ENCODE measurements at places on chromosomes 4 and X.

GRCh38 chr4:8862800-8863685 is 8.6 kb downstream of the HMX1 start:
- no peak for DNase-seq

DNA sequence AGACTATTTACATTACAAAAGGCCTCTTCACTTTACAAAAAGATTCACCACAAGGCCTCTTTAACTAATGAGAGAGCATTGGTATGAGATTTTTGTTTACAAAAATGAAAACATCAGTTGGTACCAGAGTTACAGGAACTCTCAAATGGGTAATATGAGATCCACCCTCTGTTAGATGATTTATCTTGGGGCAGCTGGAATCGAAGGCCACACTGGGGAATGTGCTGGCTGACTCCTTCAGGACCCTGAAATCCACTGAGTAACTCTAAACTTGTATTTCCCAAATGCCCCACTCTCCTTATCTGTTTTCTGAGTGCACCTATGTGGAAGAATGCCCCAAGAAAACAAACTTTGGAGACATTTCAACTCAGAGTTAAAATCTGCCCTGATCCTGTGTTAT is 232.9 kb upstream of the F9 start:
- no peak for DNase-seq

DNA sequence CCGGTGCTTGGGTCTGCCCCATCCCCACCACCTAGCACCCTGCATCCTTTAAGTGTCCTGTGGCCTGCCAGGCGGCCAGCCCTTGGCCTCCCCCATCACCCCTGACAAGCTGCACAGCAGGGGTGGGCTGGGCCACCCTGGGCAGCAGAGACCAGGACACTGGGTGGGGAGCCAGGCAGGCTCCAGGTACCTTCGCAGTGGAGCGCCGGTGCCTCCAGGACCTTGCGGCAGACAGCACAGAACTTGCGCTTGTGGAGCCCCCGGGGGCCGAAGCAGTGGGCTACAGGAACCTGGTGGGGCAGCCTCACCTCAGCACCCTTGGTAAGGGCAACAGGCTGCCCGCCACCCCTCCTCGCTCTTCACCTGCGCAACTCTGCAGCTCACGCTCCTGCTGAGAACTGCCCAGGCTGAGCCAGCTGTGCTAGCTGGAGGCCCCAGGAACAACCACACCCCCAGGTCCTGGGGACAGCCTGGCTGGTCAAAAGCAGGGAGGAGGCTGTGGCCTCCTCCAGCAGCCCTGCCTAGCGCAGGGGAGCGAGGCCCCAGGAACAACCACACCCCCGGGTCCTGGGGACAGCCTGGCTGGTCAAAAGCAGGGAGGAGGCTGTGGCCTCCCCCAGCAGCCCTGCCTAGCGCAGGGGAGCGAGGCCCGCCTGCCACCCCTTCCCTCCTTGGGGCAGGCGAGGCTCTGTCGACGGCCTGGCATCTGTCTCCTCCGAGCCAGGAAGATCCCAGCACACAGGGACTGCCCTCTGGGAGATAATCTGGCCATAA is 4.6 kb downstream of the DGKQ start:
- no peak for DNase-seq

DNA sequence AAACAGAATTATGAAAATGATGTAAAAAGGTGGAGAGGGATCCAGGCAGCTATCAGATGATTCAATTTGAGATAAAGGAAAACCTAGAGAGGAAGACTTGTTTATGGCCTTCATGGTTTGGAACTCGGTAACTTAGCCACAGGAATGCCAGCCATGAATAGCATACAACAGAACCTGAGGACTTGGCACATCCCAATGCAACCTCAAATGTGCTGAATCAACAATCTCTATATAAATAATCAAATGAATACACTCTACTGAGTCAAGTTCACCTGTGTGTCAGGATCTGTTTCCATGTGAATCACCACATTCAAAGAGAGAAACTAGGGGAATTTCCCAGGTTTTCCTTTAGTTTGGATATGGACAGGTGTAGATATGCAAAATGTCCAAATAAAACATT is 86.9 kb downstream of the MBNL3 start:
- DNase-seq: no peak

- peak; percentile 82 for DNase-seq
Measured at GRCh38 chr4:1693131-1693896, 9.2 kb upstream of the FAM53A start.

DNA sequence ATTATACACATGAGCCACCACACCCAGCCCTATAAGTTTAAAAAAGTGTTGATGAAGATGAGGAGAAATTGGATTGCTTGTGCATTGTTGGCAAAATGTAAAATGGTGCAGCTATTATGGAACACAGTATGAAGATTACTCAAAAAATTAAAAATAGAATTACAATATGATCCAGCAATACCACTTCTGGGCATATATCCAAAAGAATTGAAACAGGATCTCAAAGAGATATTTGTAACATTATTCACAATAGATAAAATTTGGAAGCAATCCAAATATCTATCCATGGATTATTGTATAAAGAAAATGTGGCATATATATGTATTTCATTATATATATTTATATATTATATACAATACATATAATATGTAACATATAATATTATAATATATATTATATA is 515.6 kb upstream of the GNPDA2 start:
- DNase-seq: no peak

- DNase-seq: peak; percentile 43
Measured at GRCh38 chr4:98838977-98839618, 89.8 kb downstream of the EIF4E start.

DNA sequence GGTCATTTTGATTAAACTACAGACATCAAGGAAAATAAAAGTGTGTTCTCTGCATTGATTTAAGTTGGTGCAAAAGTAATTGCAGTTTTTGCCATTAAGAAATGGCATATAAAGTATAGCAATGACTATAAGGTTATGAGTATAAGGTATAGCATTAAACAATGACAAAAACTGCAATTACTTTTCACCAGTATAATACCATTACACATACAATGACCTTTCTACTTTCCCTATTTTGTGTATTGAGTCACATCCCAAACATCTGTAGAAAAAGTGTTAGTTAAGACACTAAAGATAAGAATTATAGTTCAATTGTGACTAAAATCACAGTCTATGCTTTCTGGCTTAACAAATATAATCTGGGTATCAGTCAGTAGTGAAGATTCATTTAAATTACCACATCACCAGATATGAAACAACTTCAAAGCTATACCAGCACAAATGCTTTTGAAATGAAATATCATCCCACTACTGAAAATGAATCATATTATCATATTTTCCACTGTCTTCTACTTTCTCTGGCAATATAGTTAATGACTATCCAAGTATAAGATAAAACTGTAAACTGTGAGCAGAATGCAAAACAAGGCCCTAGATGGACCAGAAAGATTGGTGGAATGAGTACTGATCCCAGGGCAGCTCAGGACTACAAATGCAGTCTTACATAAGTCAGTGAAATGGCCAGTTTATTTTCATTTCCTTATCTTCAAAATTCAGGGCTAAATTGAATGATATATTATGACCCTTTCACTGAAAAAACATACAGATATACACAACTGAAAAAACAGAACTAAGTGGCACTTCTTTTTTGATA is 241.1 kb downstream of the ANTXR2 start:
- no peak for DNase-seq

Data from Kasumi-1 (cell line).